ENCODE measurements at places on chromosomes 2 and 18.

GRCh38 chr2:206693399-206694137 lies 24.6 kb downstream of the DYTN start:
- peak; percentile 62 for DNase-seq

DNA sequence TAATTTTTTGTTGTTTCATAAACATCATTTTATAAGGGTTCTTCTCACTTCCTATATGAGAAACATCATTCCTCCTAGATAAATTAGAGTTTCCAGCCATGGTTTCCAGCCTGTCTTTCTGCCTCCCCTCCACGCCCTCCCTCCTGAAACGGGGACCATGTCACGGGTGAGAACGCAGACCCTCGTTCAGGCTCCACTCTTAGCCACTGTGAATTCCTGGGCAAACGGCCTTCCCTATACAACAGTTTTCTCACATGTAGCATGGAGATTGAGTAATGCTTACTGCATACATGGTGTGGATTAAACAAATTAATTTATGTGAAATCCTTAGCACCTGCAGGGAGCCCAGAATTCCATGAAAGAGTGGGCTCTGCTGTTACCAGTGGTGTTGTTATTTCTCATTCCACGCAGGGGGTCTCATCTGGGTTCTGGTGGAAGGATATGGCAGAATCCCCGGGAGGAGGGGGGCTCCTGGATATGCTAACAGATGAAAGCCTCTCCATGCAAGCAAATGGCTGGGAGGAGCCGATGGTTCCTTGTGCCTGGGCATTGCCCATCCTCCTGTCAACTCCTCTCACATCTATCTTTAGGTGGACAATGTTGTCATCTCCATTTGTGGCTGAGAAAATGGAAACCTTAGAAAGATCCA lies 54.0 kb upstream of the TWIST2 start:
- DNase-seq, result no peak

GRCh38 chr2:224433442-224433841 lies 31.5 kb upstream of the FAM124B start:
- no peak for DNase-seq

DNA sequence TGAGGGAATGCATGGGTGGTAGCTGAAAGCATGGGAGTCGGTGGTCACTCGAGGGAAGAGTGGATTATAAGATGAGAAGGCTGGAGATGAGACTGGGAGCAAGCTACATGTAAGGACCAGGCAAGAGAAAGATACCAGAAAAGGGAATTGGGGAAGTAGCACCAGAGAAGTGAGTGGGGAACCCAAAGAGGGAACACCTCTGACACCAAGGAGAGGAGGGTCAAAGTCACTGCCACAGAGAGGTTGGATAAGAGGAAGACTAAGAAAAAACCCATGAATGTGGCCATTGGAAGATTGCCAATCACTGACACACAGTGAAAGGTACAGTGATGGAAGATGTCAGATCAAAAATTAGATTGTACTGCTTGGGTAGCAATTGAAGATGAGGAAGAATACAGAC lies 473.9 kb downstream of the BCL11A start:
- DNase-seq, result no peak

- DNase-seq, result no peak
Measured at GRCh38 chr2:25295621-25296020, 46.1 kb downstream of the DNMT3A start.

- DNase-seq, result peak; percentile 42
Measured at GRCh38 chr2:127049927-127050802, 56.8 kb downstream of the BIN1 start.

DNA sequence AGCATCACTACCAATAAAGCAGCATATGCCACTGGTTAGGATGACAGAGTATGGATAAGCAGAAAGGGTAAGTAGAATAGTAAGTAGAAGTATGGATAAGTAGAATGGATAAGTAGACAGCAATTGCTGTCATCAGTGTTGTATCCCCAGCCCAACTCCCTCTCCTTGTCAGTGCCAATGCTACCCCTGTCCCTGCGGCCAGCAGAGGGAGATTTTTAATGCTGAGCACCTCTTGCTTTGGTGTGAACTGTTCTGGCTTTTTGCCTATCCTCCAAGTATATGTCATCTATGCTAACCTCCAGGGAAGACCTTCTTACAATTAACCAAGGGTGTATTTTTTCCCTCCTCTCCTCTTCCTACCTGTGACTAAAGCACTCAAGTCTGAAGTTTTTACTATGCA lies 136.7 kb upstream of the SPHKAP start:
- peak; percentile 17 for DNase-seq

GRCh38 chr18:32930695-32931301 lies 158.0 kb upstream of the KLHL14 start:
- peak; percentile 46 for DNase-seq

DNA sequence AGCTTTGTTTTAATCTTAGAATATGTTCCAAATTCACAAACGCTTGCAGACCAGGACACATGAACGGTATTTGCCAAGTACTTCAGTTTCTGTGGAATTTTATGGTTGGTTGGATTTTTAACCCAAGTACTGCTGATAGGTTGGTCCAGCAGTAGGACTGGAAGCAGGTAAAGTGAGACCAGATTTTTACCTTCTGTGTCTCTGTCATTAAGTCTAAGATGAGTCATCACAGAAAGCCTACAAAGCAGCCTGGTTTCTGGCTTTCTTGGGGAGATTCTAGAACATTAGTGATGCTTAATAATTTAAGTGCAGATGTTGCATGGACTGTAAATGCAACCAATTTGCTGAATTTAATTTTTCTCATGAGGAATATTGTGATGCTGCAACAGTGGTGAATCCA lies 100.5 kb downstream of the SCG2 start:
- no peak for DNase-seq

DNA sequence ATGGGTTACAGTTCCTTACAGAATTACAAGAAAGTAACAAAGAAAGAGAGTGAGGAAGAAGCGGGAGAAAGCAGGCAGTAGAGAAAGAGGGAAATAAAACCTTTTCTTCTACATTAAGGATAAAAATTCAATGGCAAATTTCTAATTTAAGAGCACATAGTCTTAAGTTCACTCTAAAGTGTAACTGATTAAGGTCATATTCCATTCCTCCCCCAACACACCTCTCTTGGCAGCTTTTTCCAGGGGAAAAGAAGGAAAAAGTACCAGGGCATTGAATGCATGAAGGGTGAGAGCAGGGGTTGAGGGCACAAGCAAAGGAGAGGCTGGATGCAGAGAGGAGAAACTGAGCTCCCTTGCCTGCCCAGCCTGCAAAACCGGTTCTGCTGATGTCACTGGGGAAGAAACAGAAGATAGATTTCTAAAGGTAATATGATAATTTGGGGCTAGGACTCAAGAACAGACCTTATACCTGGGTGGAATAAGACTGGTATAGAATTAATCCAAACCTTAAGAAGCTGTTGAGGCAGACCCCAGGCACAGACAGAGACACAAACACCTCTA lies 4.6 kb downstream of the ACMSD start:
- DNase-seq, result no peak

DNA sequence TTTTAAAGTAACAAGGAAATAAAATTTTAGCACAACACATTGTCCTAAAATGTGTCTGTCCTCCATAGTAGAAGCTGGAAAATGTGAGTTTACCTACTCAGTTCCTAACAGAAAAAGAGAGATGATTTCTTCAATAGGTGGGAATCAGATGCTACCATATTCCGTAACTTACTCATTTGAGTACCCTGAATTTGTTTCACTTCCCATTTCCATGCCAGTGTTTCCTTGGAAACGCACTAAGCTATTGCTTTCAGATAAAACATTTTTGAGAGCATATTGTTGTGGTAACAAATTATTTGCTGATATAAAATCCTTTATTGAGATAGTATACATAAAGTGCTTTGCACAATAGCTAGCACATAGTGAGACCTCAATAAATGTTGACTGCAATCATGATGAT lies 137.5 kb upstream of the BARD1 start:
- no peak for DNase-seq

DNA sequence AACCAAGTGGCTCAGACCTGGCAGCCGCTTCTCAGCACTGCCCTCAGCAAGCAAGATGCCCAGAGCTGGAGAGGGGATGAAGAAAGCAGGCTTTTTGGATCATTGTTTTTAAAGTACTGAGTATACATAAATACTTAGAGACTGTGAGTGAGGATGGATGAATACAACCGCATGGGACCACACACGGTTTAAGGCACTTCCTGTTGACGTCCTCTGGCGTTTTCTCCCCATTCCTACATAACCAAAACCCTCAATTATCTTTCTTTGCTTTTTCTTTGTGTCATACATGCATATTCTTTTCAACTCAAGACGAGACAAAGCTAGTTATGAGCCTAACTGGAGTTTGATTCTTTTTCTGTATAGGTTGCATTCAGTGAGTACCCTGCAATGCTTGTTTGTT lies 198.4 kb downstream of the GALR1 start:
- DNase-seq, result no peak

GRCh38 chr2:121665504-121665903 lies 16.2 kb upstream of the CLASP1 start:
- DNase-seq, result no peak

DNA sequence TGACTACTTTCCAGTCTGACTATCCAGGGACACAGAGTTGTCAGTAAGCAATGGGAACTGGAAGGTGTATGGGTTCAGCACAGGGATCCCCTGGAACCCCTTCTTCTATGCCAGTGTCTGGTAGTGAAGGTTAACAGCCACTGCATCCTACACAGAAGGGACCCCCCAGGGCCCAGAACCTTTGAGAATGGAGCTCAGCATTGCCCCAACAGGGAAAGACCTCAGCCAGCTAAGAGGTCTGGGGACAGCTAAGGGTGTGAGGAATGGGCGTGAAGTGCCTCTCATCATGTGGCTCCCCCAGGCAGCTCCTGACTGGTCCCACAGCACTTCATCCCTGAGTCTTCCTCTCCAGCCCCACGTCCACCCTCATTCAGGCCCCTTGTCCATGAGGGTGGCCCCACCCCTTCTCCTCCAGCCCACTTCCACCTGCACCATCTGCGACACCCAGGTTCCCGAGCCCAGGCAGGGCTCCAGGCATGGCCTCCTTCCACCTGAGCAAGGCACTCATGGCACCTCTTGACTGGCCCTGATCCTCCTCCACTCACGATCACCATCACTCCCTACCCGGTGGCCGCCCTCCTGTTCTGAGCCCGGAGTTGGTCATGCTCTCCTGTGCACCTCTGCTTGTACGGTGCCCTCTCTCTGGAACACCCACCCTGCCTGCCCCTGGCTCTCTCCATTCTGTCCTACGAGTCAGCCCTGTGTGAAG lies 77.1 kb downstream of the SFXN5 start:
- DNase-seq, result no peak

GRCh38 chr18:12751503-12751884 lies 48.7 kb downstream of the PSMG2 start:
- no peak for DNase-seq

GRCh38 chr2:2600366-2600765 lies 269.3 kb upstream of the MYT1L start:
- no peak for DNase-seq

DNA sequence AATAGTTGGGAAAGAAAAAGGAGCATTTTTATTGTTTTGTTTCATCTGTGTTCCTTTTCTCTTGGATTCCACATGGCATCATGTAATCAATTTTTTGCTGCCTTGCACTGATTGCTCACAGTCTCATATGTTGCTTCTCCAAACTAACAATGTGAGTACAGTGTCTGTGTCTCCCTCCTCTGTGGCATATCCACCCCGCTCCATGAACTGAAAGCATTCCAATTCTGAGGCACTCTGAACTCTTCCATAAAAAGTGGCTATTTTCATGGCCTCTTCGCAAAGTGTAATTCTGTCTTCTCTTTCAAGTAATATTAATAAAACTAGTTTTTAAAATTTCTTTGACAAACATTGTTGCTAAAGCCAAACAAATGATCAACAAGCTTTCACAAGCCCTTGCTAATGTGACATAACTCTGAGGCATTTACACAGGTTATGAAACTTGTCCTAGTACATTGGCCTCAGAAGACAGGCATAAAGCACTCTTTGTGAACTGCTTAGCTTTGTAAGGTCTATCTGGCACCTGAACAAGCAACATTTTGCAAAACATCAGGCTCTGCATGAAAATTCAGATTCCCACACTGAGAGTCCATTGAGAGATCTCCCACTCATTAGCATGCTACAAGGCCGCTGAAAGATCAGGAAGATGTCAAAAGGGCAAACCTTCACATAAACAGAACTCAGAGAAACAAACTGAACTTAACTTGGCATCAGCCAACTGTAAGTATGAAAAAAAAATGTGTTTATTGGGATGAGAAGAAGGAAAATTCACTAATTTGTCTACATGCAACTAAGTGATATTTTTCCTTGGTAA lies 33.0 kb downstream of the GPR75 start:
- DNase-seq, result peak; percentile 37

- no peak for DNase-seq
Measured at GRCh38 chr2:215866606-215867005, 146.7 kb downstream of the MREG start.

DNA sequence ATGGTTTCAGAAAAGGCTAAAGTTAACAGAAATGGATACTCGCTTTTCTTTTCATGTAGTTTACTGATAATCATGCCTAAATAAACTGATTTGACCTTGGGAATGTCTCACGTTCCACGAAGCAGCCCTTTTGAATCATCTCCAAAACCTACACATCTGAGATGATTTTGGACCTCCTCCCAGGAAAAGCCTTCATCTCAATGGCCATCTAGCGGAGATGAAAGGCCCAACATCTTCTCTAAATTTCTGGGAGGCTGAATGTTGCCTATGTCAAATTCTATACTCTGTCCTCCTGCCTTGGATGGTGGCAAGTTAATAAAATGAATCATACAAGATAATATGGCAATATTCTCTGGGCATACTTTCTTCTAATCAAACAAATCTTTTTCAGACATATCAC lies 448.5 kb downstream of the ZEB2 start:
- peak; percentile 29 for DNase-seq

DNA sequence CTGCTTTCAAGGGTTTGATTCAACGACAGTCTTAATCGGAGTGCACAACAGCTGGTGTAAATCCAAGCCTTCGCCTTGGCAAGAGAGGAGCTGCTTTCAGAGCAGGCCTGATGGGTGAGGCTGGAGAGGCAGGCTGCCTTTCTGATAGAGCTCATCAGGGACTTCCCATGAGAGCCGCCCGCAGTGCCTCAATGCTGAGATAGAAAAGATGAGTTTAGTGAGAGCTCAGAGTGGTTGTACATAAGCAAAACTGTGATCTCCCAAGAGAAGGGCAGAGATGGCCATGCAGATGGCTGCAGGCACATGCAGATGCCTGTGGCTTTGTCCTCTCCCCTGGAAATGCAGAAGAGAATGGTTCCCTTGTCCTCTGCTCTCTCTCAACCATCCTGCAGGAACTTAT lies 122.1 kb downstream of the ARL4C start:
- no peak for DNase-seq

GRCh38 chr2:195238379-195238778 lies 418.6 kb upstream of the SLC39A10 start:
- no peak for DNase-seq

DNA sequence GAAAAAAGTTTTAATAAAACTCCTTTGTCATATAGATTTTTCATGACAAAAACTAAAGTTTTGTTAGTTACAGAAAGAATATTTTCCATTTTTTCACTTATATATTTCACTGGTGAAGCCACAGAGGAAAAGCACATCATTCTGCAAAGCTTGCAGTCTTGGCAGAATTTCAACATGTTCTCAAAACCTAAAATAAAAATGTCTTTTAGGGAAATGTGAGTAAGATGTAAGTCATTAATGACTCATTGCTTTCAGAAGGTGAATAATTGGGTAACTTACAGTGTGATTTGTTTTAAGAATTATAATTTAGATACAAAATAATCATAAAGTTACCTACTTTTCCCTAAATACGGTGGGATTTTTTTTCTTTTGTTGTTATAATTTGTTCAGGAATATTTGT lies 43.4 kb upstream of the TNFRSF11A start:
- DNase-seq, result peak; percentile 85

- DNase-seq, result no peak
Measured at GRCh38 chr2:45399040-45399784, 211.9 kb downstream of the SRBD1 start.

- no peak for DNase-seq
Measured at GRCh38 chr2:23690421-23691105, 236.4 kb downstream of the ATAD2B start.

- DNase-seq, result no peak
Measured at GRCh38 chr18:39260565-39260964, 1695.0 kb upstream of the CELF4 start.

Measured in AG10803 (cell line).